ENCODE measurements at places on chromosomes 13 and 19.

DNA sequence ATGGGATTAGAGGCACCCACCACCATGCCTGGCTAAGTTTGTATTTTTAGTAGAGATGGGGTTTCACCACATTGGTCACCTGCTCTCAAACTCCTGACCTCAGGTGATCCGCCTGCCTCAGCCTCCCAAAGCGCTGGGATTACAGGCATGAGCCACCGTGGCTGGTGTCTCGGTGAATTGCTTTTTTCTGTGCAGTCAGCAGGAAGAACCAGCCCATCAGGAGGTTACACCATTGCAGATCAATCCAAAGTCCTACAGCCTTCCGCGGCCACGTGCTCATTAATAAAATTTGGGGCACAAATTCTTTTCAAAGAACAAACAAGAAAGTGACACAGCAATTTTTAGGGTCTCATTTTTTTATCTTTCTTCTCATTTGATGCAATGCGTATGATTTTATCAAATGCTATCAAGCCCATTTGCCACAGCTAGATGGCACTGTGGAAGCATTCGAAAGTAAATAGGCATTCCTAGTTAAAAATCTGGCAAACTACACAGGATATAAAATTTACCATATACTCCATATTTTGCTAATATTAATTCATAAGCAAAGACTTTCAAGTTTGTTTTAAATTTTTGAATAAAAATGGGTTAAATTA lies 54.4 kb upstream of the ZNF835 start:
- DNase-seq, result no peak

GRCh38 chr13:38766799-38767198 lies 79.9 kb downstream of the FREM2 start:
- no peak for DNase-seq

DNA sequence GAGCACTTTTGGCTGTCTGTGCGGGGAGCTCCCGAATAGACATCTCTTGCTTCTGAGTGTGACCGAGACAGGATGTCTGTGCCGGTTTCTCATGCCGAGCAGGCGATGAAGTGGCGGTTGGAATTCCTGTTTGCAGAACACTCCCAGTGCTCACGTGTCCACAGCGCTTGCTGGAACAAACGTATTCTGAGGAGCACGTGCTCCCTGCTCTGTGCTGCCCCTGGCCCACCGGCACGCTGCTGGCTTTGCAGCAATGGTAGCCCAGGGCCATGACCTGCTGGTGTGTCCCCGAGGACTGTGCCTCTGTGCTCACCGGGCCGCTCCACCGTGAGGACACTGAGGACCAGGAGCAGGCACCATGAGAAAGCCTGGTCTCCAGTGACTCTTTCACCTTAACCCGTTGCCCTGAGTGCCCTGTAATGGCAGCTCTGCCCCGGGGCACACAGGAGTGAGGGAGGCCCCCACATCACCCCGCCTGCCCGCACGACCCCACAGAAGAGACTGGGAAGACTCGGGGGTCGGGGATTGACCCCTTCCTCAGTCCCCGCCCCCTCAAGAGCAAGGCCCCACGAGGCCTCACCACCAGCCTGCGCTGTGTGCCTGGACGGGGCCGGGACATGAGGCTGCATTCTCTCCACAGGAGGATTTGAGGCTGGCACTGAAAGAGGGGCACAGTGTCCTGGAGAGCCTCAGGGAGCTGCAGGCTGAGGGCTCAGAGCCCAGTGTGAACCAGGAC lies 40.0 kb upstream of the F7 start:
- DNase-seq, result no peak

GRCh38 chr13:99311137-99311536 lies 3.9 kb upstream of the GPR183 start:
- no peak for DNase-seq

DNA sequence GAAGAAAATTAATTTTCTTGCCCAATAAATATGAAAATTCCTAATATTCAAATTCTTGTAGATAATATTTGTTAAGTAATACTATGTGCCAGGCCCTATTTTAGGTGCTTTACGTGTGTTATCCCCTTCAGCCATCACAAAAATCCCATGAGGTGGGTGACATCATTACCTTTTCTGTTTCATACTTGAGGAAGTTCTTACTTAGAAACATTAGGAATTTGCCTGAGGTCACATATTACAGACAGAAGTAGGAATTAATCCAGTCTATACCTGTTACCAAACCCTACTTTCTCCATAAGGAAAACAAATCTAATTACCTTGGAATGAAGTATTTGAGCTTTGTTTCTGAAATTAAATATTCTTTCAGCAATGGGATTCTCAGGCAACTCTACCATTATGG lies 336.1 kb downstream of the GPC6 start:
- no peak for DNase-seq

- no peak for DNase-seq
Measured at GRCh38 chr19:45637890-45638667, 1.1 kb downstream of the EML2 start.
